ENCODE measurements at places on chromosomes 1 and 21.

GRCh38 chr1:210321552-210321951 lies 7.2 kb upstream of the HHAT start:
- DNase-seq, result no peak

DNA sequence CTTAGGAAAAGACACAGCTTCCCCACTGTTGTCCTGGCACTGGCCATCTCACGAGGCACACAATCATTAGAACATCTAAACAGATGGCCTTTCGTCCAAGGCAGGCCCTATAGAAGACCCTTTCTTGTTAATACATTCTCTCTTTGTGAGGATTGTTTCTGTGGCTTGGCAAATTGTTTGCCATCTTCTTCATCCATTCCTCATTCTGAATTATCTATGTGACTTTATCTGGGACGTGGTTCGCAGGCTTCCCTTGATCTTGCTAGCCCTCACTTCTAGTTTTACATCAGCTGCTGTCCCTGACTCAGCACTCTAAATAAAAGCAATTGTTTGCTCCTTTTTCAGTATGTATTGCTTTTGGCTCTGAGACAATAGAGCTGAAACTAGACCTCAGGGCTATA lies 101.1 kb upstream of the ZC3H11B start:
- no peak for DNase-seq

GRCh38 chr1:32341186-32341757 lies 5.2 kb upstream of the MARCKSL1 start:
- no peak for DNase-seq

- no peak for DNase-seq
Observed at GRCh38 chr1:238608144-238608543, 717.4 kb upstream of the ZP4 start.

DNA sequence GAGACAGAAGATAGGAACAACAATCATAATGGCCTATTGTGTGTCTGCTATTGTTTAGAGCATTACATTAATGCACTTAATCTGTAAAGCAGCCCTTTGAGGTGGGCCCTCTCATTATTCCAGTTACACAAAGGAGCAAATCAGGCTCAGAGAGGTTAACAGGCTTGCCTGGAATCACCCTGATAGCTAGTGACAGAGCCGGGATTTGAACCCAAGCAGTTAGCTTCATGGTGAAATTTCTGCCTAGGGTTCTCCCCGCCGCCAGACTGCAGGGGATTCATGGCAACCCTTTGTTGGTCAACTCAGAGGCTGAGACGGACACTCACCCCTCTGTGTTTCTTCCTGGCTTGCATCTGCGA lies 7.1 kb downstream of the HEYL start:
- no peak for DNase-seq

DNA sequence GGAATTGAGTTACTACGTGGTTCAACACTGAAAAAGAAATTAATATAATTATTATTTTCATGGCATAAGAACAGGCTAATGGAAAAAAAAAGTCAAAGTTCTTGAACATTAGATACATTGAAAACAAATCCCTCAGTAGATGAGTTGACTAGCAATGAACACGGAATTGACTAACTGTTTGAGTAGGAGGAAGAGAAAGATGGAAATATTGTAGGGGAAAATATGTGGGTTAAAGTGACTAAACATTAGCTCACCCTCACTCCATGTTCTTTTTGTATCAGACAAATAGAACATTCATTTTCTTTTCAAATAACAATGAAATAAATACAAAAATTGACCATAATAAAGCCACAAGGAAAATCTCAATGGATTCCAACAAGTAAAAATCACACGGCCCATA lies 84.3 kb downstream of the KCNK2 start:
- DNase-seq, result no peak

DNA sequence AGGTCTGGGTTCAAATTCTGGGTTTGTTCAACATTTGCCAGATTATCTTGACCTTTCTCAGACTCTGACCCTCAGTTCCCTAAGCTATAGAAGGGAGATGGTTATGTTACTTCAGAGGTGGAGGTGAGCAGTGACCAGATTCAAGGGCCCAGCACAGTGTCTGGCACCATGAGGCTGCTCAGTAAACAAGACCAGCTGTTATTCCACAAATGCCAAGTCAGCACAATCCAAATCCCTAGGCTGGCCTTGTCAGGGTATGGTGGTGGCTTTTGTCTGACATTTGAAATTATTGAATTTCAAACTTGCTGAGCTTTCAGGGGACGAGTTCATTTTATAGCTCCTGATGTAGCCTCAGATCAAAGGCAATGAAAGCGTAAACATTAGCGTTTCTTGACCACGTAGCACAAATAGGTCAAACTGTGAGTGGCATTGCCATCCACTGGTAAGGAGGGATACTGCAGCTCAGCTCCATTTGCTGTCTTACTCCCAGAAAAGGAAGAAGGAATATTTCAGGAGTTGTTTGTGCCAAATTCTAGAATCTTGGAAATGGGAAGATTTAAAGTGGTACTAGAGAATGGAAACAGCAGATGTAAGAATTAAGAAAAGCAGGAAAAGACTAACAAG lies 94.3 kb upstream of the EDN2 start:
- DNase-seq, result peak; percentile 65

- DNase-seq, result no peak
Observed at GRCh38 chr1:38061883-38062328, 15.3 kb upstream of the POU3F1 start.
